ENCODE measurements at places on chromosomes 1 and 21.
A peak's percentile ranks its signal among the peaks of the same experiment; 100 is the strongest.

DNA sequence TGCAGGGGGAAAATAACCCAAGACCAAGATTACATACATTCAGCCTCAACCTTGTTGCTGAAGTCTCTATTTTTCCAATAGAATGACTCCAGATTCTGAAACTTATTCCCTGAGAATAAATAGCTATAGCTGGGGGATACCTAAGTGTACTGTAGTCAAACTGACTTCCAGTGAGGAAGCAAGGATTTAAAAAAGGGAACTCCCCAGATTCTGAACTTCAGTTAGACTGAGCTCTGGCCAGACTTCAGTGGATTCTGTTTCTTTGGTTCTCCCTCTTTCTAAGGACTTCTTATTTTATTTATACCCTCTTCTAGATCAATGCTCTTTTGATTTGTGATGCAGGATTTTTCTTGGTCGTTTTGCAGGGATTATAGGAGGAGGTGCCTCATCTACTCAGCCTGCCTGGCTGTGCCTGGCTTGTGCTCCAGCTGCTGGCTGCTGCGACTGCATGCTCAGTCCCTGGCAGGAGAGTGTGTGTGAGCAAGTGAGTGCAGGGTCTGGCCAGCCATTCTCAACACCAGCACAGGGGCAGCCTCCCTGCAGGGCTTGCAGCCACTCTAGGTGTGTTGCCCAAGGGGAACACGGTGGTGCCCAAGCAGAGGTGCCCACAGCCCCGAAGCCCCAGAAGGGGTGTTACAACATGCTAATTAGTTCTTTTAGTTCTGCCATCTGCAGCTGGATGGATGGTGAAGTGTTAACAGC, 43.0 kb downstream of the SPATA17 start:
- DNase-seq: no peak

DNA sequence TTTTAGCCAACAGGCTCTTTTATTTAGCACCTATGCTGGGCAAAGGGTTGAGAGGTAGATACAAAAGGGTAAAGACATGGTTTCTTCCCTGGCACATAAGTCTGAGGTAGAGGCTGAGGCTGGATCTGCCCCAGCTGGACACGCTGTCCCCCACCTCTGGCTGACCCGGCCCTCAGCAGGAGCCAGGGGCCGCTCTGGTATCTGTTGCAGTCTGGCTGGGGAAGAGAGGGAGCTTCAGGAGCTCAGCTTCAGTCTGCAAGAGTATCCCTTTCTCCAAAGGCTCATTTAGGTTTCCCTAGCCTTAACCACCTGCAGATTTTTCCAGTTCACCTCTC, 14.2 kb downstream of the BLACAT1 start:
- no peak for DNase-seq

DNA sequence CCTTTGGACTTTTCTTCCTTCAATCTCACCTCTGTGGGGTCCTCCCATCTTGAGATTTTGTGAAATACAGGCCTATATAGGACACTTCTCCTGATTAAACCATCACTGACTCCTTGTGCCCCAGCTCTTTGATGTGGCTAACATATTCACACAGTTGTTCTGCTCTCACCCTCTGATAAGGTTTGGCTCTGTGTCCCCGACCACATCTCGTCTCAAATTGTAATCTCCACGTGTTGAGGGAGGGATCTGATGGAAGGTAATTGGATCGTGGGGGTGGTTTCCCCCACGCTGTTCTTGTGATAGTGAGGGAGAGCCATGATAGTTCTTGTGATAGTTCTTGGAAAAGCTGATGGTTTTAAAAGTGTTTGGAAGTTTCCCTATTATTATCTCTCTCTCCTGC, 19.7 kb downstream of the LRRC7 start:
- no peak for DNase-seq

DNA sequence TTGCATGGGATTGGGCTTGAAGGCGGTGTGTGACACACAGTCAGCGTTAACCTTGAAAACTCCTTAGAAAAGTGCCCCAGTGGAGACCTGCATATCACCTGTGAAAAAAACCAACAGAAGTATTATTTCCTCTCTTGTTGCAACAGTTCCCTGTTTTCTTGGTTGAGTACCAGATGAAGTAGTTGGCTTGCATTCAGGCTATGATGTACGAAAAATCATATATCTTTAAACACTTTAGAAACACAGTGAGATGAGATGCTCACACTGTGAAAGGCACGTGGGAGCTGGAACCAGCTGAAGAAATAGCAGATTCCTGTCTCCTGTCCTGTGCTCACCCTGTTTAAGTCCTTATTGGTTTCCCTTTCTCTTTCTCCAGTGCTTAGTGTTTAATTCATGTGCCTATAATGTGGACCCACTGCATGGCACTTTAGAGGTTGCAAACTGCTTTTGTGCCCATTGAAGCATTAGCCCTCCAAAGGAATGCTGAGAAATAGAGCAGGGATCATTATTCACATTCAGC, 2.8 kb downstream of the CAMK1G start:
- DNase-seq: no peak

GRCh38 chr1:7698641-7699040, 72.5 kb upstream of the VAMP3 start:
- no peak for DNase-seq

DNA sequence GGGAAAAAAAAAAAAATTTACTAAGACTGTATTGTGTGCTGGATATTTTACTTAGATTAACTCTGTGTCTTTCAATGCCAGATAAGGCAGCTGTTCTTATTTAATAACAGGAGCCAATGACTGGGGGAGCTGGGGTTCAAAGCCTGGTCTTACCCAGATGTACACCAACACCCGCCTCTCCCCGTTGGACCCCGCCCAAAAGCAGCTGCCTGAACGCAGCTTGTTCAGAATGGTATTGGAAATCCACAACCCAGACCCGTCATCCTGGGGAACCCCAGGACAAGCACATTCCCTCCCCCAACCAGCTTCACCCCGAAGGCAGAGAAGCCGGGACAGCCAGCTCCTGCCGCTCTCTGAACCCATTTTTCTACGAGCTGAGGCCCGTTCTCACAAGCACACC, 113.6 kb upstream of the TMPRSS2 start:
- no peak for DNase-seq

- no peak for DNase-seq
Measured at GRCh38 chr1:98072047-98072446, 151.2 kb upstream of the DPYD start.

GRCh38 chr1:24501371-24502064, 1.1 kb upstream of the RCAN3 start:
- DNase-seq: peak; percentile 55

DNA sequence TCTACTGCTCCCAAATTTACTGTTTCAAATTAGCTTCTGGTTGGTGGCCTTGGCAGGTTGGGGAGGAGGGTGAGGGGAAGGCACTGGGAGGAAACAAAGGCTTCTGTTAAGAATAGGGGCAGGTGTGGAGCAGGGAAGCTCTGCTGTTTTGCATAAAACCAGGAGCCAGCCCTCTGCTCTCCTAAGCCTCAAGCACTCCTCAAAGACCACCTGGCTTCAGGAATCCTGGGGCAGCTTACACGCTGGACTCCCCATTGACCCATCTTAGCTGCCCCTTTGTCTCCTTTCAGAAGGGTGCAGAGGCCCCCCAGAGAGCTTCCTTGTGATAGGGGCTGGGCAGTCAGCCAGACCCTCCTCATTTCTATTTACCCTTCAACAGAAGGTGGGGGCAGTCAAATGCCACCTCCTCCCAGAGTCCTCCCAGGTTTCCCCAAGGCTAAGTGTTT, 11.5 kb upstream of the DHRS3 start:
- no peak for DNase-seq

- no peak for DNase-seq
Measured at GRCh38 chr1:9759939-9760338, 63.8 kb downstream of the CLSTN1 start.

- DNase-seq: peak; percentile 45
Measured at GRCh38 chr1:9280015-9280860, 12.5 kb upstream of the SPSB1 start.

DNA sequence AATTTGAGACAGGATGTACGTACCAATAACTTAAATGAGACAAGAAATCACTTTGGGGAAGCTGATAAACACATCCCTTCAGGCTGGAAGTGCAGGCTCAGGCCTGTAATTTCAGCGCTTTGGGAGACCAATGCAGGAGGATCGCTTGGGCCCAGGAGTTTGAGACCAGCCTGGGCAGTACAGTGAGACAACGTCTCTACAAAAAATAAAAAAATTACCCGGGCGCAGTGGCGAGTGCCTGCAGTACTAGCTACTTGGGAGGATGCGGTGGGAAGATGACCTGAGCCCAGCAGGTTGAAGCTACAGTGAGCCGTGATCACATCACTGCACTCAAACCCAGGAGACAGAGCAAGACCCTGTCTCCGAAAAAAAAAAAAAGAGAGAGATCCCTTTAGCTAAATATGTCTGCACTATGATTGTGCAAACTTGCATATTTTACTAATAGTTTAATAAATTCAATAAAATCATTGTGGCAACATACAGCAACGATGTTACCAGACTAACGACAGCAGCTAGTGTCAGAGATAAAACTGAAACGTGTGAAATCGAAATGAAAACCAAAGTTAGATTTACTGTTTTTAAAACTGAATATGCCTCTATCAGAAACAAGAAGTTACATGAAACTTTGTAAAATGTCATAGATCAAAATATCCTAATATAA, 54.7 kb downstream of the CD2 start:
- DNase-seq: no peak
